ENCODE measurements at places on chromosomes 3 and 15. TPM values are rescaled to one million over a fixed set of nuclear protein-coding genes. Genes with fewer than 3 reads are reported as not detected.

Gene GRIP2
- 0.18 TPM for polyA plus RNA-seq

Gene B3GALNT1
- polyA plus RNA-seq = 17.9 TPM

Gene C3orf22
- polyA plus RNA-seq = not detected

Gene TMEM45A
- polyA plus RNA-seq = 35.1 TPM

Gene ARGFX
- not detected for polyA plus RNA-seq

Gene BCL2A1
- polyA plus RNA-seq = not detected

Gene ANKRD63
- polyA plus RNA-seq = not detected
